ENCODE measurements at places on chromosomes 4 and X. TPM values are rescaled to one million over a fixed set of nuclear protein-coding genes. Genes with fewer than 3 reads are reported as not detected.

GRCh38 chr4:150818661-150819060 lies 196.4 kb downstream of the LRBA start:
- no peak for DNase-seq
- H3K4me1 ChIP-seq: peaks cover 19% of the 10 kb centered on the region
- no peaks in the 10 kb centered on the region for H3K27me3 ChIP-seq
- H3K27ac ChIP-seq: no peak overlapping the region

DNA sequence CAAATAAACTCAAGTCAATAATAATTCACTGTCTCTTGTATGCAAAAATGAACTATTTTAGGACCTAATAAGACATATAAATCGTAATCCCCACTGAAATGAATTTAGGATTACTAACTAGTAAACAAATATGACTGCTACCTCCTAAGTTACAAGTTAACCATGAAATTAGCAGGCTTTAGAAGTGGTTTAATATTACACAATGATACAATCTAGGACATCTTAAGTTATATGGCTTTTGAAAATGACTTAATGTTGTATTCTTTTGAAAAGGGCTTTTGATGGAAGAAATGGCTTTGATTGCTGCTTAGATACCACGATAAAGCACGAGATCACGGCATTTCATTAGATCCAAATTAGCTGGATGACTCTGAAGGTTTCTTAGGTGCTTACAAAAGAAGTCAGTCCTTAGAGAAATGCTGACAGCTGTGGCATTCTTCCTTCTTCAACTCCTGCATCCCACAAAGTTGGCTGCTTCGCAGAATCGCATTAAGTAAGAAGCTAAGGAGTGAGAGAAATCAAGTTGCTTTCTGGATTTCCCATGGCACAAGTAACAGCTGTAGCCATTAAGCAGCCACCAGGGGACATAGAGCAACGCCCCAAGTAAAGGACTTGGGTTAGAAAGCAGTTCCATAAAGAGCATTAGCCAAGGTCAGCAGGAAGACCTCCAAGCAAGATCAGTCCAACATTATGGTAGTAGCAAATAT lies 6.9 kb downstream of the SLC10A7 start:
- peaks cover 6% of the 10 kb centered on the region for H3K36me3 ChIP-seq
- H3K27me3 ChIP-seq: no peaks in the 10 kb centered on the region
- no peak overlapping the region for H3K4me3 ChIP-seq
- DNase-seq: no peak
- no peak overlapping the region for H3K27ac ChIP-seq
- peaks cover 11% of the 10 kb centered on the region for H3K4me1 ChIP-seq

PFKFB1 gene
- total RNA-seq: 0.53 TPM

TRIML2 gene
- not detected for total RNA-seq

DNA sequence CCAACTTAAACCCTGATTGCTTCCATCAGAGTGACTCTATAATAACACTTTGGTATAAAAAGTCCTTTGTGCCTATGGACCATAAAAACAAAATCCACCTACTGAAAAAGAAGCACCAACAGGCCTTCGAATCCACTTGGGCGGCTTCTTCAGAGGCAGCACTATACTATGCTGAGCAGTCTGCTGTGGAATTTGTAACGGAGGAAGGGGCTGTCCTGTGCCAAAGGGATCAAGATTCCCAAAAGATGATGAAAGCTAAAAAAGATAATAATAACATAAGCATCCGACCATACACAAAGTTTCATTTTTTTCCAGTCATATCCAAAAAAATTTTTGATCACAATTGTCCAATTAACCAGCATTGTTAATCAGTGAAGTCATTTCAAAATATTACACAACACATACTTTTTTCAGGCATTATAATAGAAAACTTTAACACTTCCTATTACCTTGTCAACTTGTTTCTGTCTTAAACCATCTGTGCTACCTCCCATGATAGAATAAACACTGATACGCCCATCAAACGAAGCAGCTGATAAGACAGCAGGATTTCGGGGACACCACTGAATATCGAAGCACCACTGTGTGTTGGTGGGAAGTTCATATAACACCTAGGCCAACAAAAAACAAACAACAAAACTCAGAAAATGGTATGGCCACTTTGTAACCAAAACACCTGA lies 24.1 kb downstream of the SEC31A start:
- no peaks in the 10 kb centered on the region for H3K27me3 ChIP-seq
- peaks cover 49% of the 10 kb centered on the region for H3K36me3 ChIP-seq
- H3K27ac ChIP-seq: peak overlapping the region; percentile 54
- no peak for DNase-seq

DNA sequence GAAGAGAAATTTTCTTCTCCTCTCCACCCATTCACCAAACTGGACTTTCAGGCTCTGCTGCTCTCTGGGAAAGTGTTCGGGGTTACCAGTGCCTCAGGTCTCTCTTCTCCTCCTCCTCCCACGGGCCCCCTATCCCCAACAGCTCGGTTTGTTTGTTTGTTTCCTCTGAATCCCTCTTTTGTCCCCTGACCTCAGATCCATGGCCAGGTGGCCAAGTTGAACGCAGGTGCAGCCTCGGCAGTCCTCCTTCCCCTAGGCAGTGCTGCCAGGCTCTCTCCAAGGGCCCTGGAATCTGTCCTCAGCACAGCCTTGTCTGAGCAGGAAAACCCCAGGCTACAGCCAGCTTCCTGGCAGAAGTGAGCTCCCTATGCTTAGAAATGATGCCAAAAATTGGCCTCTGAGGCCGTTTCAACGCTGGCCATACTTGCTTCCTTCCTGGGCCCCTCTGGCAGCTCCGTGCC lies 60.0 kb downstream of the FHDC1 start:
- H3K27me3 ChIP-seq: peaks cover 12% of the 10 kb centered on the region
- no peaks in the 10 kb centered on the region for H3K4me1 ChIP-seq
- DNase-seq: no peak
- no peak overlapping the region for H3K27ac ChIP-seq
- H3K36me3 ChIP-seq: no peaks in the 10 kb centered on the region

STATH gene
- not detected for total RNA-seq

PF4V1 gene
- total RNA-seq: not detected

SPANXN4 gene
- total RNA-seq: not detected

GRCh38 chr4:24070117-24070516 lies 180.3 kb upstream of the PPARGC1A start:
- H3K27me3 ChIP-seq: no peaks in the 10 kb centered on the region
- H3K27ac ChIP-seq: no peak overlapping the region
- no peak overlapping the region for H3K4me3 ChIP-seq
- no peaks in the 10 kb centered on the region for H3K36me3 ChIP-seq
- DNase-seq: no peak

DNA sequence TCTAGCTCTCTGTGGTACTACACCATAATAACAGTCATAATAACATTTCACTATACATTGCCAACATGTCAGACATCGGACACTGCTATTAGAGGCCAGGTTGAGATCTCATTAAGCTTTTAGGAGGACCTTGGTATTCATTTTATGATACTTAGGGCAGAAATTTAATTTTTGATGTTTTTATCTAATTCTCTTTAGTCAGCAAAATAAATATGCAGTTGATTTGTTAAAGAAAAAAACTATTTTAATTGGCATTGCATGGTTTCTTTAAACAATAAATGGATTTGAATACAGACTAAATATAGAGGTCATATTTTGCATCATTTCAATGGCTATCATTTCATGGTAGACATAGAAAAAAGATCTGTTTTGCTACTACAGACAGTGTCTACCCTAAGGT lies 308.7 kb downstream of the PRDM5 start:
- H3K4me1 ChIP-seq: no peaks in the 10 kb centered on the region
- no peak for DNase-seq

DNA sequence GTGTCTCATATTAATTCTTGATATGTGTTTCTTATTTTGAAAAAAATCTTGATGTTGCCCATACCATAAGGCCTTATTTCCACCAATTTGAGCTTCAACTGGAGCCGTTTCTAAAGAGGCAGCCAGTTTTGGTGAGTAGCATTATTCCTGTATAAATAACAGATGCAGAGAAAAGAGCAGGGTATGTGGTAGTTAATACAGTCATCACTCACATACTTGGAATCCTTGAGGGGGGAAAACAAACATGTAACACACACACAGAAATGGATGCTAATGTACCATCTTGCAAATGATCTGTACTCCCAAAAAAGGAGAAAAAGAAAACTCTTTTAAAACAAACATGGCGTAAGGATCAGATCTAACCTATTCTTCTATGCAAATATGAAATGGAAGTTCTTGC lies 389.7 kb downstream of the GPM6A start:
- H3K4me1 ChIP-seq: no peaks in the 10 kb centered on the region
- DNase-seq: no peak
- H3K36me3 ChIP-seq: no peaks in the 10 kb centered on the region
- H3K27me3 ChIP-seq: no peaks in the 10 kb centered on the region

DNA sequence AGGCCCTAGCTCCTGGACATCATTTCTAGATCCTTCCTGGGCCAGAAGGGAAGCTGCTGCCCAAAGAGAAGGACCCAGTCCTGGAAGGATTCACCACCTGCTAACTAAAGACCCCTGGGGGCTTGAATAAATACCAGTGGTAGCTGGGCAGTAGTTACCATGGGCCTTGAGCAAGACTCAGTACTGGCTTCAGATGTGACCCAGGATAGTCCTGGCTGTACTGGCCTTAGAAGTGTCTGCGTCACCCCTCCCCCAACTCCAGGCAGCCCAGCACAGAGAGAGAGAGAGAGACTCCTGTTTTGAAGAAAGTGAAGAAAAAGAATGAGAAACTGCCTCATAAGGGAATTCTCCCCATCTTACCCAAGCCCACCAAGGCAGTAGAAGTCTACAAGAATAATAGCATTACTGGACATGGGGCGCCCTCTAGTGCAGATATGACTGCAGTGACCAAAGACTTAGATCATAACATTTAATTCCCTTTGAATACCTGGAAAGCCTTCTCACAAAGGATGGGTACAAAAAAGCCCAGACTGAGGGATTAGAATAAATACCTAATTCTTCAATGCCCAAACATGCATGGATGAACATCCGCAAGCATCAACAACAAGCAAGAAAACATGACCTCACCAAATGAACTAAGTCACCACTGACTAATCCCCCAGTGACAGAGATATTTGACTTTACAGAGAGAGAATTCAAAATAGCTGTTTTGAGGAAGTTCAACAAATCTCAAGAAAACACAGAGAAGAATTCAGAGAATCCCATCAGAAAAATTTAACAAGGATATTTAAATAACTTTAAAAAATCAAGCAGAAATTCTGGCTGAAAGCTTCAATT lies 171.8 kb downstream of the HNRNPD start:
- H3K27ac ChIP-seq: no peak overlapping the region
- DNase-seq: peak; percentile 54
- H3K27me3 ChIP-seq: no peaks in the 10 kb centered on the region
- no peak overlapping the region for H3K4me3 ChIP-seq
- H3K36me3 ChIP-seq: no peaks in the 10 kb centered on the region

GPR82 gene
- total RNA-seq: 0.19 TPM

GRCh38 chr4:20253735-20254409 lies 2.2 kb downstream of the SLIT2 start:
- peaks cover 39% of the 10 kb centered on the region for H3K27me3 ChIP-seq
- no peak for DNase-seq
- no peak overlapping the region for H3K27ac ChIP-seq
- H3K4me1 ChIP-seq: peaks cover 6% of the 10 kb centered on the region
- peaks cover 2% of the 10 kb centered on the region for H3K36me3 ChIP-seq
- no peak overlapping the region for H3K4me3 ChIP-seq

DNA sequence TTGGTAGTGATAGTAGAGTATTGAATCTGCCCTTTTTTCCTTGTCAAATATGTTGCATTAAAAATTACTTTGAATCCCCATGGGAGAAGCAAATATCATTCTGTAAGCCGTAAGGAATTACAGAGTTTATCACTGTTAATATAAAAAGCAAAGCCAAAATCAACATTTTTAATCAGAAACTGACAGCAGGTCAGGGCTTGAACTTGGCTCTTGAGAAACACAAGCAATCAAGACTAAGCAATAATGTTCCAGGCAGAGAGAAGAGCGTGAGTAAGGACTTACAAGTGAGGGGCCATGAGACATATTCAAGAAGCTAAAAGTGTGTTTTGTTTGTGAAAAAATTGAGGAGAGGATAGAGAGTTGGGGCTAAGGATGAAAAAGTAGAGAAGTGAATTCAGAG lies 68.2 kb downstream of the ARHGAP6 start:
- no peaks in the 10 kb centered on the region for H3K4me1 ChIP-seq
- DNase-seq: no peak
- H3K36me3 ChIP-seq: no peaks in the 10 kb centered on the region
- H3K27me3 ChIP-seq: no peaks in the 10 kb centered on the region
- no peak overlapping the region for H3K27ac ChIP-seq

TMEM184C gene
- 15.5 TPM for total RNA-seq

OCRL gene
- 3.2 TPM for total RNA-seq

- peak overlapping the region; percentile 98 for H3K27ac ChIP-seq
- peaks cover 14% of the 10 kb centered on the region for H3K4me1 ChIP-seq
- H3K36me3 ChIP-seq: peaks cover 7% of the 10 kb centered on the region
- H3K4me3 ChIP-seq: peak overlapping the region; percentile 95
- DNase-seq: peak; percentile 65
Observed at GRCh38 chrX:44874420-44875184, 1.6 kb downstream of the KDM6A start.

GYG2 gene
- total RNA-seq: not detected

DNA sequence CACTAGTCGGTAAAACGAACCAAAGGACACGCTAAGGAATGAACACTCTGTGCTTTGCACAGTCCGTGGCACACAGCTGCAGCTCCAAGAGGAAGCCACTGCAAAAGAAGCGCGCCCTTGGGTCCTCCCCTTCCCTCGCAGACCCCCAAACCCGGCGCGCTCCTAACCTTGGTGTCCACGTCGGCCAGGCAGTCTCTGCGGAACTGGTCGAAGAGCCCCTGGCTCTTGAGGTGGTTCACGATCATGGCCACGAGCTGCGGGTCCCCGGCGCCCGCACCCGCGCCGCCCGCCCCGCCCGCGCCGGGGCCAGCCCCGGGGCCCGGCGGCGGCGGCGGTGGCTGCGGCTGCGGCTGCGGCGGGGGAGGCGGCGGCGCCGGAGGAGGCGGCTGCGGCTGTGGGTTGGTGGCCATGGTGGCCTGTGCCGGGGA lies 333 bp downstream of the BOD1L1 start:
- no peaks in the 10 kb centered on the region for H3K27me3 ChIP-seq
- H3K4me3 ChIP-seq: peak overlapping the region; percentile 97
- peak; percentile 43 for DNase-seq
- H3K27ac ChIP-seq: peak overlapping the region; percentile 94
- peaks cover 47% of the 10 kb centered on the region for H3K4me1 ChIP-seq

- no peak for DNase-seq
- H3K27me3 ChIP-seq: peaks cover 3% of the 10 kb centered on the region
- H3K4me1 ChIP-seq: peaks cover 5% of the 10 kb centered on the region
- H3K4me3 ChIP-seq: no peak overlapping the region
- H3K36me3 ChIP-seq: no peaks in the 10 kb centered on the region
Observed at GRCh38 chr4:71334465-71334882, 4.3 kb upstream of the SLC4A4 start.

- peaks cover 2% of the 10 kb centered on the region for H3K27me3 ChIP-seq
- no peak overlapping the region for H3K27ac ChIP-seq
- no peaks in the 10 kb centered on the region for H3K36me3 ChIP-seq
- H3K4me1 ChIP-seq: no peaks in the 10 kb centered on the region
Observed at GRCh38 chr4:86032476-86033022, 327.3 kb downstream of the MAPK10 start.

RAB40AL gene
- total RNA-seq: not detected

PPBP gene
- not detected for total RNA-seq

- no peak overlapping the region for H3K4me3 ChIP-seq
- no peaks in the 10 kb centered on the region for H3K27me3 ChIP-seq
- H3K27ac ChIP-seq: no peak overlapping the region
- DNase-seq: no peak
- H3K36me3 ChIP-seq: peaks cover 4% of the 10 kb centered on the region
Observed at GRCh38 chr4:48604527-48604926, 114.5 kb downstream of the ZAR1 start.

- no peaks in the 10 kb centered on the region for H3K27me3 ChIP-seq
- peak overlapping the region; percentile 60 for H3K27ac ChIP-seq
- H3K4me3 ChIP-seq: peak overlapping the region; percentile 73
- no peaks in the 10 kb centered on the region for H3K36me3 ChIP-seq
- peak; percentile 88 for DNase-seq
Observed at GRCh38 chrX:130060122-130061069, 49.9 kb downstream of the ELF4 start.

MCTS1 gene
- total RNA-seq: 67.5 TPM

Measured in activated CD4-positive, alpha-beta memory T cell treated with anti-CD3 and anti-CD28 coated beads for 36 hours (primary cell).